ENCODE measurements at places on chromosomes 11 and 22. TPM values are rescaled to one million over a fixed set of nuclear protein-coding genes. Genes with fewer than 3 reads are reported as not detected.
A peak's percentile ranks its signal among the peaks of the same experiment; 100 is the strongest.

ZC3H12C gene
- total RNA-seq, result 16.7 TPM

BCO2 gene
- 11.0 TPM for total RNA-seq

SSTR3 gene
- total RNA-seq, result not detected

- peaks cover 15% of the 10 kb centered on the region for H3K4me1 ChIP-seq
- no peaks in the 10 kb centered on the region for H3K27me3 ChIP-seq
- H3K4me3 ChIP-seq, result peak overlapping the region; percentile 79
- peak overlapping the region; percentile 85 for H3K27ac ChIP-seq
- no peaks in the 10 kb centered on the region for H3K36me3 ChIP-seq
- DNase-seq, result peak; percentile 100
Observed at GRCh38 chr11:71787098-71787823, 45.7 kb upstream of the DEFB108B start.

DNA sequence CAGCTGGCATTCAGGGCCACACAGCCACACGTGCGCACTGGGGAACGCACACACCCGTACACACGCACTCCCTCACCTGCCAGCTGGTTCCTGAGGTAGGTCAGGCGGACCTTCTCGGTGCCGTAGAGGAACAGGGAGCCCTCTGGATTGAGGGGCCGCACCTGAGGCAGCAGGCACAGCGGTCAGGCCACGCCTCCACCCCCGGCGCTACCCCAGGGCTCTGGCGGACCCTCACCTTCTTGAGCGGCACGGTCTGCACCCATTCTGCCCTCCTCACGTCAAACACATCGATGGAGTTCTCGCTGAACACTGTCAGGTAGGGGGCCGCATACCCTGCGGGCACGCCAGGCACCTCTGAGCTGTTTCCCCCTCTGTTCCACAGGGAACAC lies 17.0 kb downstream of the CDC42BPG start:
- H3K4me3 ChIP-seq, result no peak overlapping the region
- H3K27me3 ChIP-seq, result no peaks in the 10 kb centered on the region
- no peaks in the 10 kb centered on the region for H3K36me3 ChIP-seq
- DNase-seq, result no peak
- no peak overlapping the region for H3K27ac ChIP-seq

DNA sequence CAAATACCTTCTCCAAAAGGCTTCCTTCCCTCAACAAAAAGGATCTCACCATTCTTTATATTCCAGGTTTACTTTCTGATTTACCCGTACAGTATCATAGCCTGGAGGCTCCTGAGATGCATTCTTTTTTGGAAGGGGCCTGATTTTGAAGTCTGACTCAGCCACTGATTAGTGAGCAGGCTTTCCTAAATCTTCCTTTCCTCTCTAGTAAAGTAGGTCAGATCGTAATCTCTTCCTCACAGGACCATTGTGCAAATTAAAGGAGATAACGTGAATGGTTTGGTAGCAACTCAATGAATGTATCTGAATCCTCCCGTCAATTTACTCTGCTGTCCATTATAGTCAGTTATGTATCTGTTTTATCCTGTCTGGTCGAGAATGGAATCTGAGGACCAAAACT lies 227.7 kb upstream of the ANO5 start:
- no peak overlapping the region for H3K4me3 ChIP-seq
- DNase-seq, result no peak
- no peaks in the 10 kb centered on the region for H3K36me3 ChIP-seq
- no peak overlapping the region for H3K27ac ChIP-seq
- H3K27me3 ChIP-seq, result no peaks in the 10 kb centered on the region

LDHAL6A gene
- not detected for total RNA-seq

GRCh38 chr22:20771918-20772625 lies 1.8 kb upstream of the SERPIND1 start:
- H3K27ac ChIP-seq, result no peak overlapping the region
- H3K36me3 ChIP-seq, result no peaks in the 10 kb centered on the region
- peaks cover under 1% of the 10 kb centered on the region for H3K4me1 ChIP-seq
- H3K4me3 ChIP-seq, result no peak overlapping the region

DNA sequence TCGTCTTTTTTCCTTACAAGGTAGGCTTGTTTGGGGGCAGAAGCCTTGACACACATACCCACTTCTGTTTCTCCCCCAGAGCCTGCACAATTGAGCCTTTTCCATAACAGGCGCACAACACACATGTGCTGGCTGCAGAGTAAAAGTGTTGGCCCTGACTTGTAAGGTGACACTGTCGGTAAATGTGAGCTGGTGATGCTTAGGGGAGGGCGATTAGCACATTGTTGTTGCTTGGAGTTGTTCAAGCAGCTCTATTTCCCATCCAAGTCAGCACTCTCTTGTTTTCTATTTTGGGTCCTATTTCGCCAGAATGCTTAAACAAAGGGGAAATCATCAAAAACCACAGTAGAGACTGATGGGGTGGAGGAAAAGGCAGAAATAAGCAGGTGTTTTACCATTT lies 51.9 kb upstream of the PTPRJ start:
- no peaks in the 10 kb centered on the region for H3K36me3 ChIP-seq
- H3K27me3 ChIP-seq, result no peaks in the 10 kb centered on the region
- peaks cover 9% of the 10 kb centered on the region for H3K4me1 ChIP-seq
- no peak overlapping the region for H3K27ac ChIP-seq

ANO1 gene
- total RNA-seq, result 40.8 TPM

DNA sequence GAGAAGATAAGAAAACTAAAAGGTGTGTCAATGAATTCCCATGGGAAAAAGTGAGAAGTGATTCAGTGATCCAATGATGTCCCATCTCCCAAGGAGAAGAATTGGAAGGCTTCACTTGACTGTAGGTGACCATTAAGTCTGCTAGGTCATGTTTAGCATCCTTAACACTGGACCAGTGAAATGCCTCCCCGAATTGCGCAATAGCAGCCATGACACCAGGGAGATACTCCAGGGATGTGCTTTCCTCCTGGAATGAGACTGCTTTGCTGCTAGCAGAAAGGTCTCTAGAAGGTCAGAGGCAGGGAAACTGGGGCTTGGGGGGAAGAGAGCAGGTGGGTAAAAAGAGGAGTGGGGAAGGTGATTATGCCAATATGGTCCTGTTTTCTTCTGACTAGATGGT lies 364.3 kb downstream of the OPCML start:
- H3K36me3 ChIP-seq, result no peaks in the 10 kb centered on the region
- no peak overlapping the region for H3K27ac ChIP-seq
- no peak for DNase-seq
- H3K4me1 ChIP-seq, result no peaks in the 10 kb centered on the region
- no peak overlapping the region for H3K4me3 ChIP-seq
- H3K27me3 ChIP-seq, result no peaks in the 10 kb centered on the region

INSC gene
- 3.2 TPM for total RNA-seq
